ENCODE measurements at places on chromosomes 2 and 18.

- DNase-seq, result no peak
Measured at GRCh38 chr2:182890305-182890704, 23.9 kb upstream of the FRZB start.

DNA sequence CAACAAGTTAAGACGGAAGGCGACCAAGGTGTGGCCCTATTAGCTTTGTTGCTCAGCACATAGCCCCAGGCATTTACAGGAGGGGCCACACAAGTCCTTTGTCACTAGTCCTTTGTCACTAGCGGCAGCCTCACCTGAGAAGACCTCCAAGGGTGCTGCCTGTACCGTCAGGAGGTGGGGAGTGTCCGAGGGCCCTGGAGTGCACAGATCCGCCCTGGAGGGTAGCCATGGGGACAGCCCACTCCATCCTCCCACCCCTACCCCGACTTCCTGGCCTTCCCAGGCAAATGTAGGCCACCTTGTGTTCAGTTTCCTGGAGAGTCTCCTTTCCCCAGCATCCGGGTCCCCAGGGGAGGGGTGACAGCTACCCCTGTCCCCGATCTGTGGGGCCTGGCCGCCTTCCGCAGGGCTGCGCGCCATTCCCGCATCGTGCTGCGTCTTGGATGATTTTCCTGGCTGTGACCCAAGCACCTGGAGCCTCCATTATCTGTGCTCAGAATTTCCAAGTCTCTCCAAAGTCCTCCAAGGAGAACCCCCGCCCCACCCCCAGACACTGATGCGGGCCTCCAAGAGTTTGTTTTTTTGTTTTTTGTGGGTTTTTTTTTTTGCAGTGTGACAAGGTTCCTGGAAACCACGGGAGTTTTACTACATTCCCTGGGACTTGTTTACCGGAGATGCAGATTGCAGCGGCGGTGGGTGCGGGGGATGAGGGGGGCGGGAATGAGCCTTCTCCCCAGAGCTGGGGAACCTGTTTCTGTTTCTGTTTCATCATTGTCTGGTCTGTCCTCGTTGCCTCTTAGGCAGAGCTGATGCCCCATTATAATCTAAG, 28.6 kb downstream of the TEX44 start:
- DNase-seq, result peak; percentile 30

DNA sequence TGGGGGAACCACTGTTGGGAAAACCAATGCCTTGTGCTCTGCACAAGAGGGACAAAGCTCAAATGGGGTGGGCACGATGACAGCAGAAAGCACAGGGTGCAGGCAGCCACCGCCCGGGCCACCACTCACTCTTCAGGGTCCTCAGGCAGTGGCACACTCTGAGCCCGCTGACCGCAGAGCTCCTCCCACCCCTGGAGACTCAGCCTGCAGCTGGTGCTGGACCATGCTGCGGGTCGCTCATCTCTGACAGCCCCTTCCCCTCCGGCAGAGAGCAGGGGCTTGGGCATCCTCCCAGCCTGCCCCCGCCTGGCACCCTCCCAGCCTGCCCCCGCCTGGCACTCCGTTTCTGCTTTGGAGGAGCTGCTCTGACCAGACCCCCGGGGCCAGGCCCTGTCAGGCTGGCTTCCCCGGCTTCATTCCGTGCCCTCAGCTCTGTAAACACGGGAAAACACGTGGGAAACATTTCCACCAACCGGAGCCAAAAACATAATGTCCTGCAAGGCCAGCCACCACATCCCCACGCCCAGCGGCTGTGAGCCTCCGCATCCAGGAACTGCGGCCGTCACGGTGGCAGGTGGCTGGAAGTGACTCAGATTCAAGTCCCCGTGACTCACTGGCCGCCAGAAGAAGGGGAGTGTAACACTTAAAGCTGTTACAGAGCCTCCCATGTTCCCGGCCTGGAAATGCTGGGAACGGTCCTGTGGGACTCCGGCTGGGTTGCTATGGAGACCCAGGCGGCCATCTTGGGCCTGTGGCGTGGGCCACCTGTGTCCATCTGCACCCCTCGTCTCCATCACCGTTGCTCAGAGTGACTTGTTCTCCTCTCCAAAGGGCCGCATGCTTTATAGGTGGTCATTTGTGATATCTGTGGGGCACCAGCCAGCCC, 6.8 kb upstream of the SNED1 start:
- peak; percentile 77 for DNase-seq

DNA sequence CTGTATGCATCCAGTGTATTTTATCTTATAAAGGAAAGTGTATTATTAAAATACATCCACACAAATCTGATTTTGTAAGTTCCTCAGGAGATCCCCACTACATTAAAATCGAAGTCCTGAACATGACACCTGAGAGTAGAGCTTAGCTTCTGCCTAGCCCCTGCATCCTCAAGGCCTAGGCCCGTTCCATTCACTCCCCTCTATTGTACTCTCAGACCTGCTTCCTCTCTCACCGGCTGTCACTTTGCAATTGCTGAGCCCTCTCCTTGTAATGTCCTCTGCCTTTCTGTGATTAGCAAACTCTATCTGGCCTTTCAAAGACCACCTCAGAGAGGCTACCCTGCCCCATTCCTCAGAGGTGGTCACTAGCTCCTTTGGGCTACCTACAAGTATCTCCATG, 160.8 kb downstream of the FTCDNL1 start:
- no peak for DNase-seq

DNA sequence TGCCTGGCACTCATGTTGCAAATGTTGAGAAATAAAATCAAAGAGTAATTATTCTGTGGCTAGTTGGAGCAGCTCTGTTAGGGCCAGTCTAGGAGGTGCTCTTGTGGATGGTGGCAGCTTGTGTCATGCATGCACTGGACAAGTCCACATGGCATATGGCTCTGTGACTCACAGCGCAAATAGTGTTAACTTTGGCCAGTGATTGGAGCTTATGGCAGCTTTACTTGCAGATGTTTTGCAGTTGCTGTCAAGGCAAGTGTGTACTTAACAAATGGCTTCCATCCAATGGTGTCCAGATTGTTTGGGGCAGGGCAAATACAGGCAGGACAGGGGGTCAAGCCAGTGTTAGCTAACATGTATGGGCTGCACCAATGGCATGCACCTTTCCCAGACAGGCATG, 26.1 kb upstream of the TMX3 start:
- no peak for DNase-seq

DNA sequence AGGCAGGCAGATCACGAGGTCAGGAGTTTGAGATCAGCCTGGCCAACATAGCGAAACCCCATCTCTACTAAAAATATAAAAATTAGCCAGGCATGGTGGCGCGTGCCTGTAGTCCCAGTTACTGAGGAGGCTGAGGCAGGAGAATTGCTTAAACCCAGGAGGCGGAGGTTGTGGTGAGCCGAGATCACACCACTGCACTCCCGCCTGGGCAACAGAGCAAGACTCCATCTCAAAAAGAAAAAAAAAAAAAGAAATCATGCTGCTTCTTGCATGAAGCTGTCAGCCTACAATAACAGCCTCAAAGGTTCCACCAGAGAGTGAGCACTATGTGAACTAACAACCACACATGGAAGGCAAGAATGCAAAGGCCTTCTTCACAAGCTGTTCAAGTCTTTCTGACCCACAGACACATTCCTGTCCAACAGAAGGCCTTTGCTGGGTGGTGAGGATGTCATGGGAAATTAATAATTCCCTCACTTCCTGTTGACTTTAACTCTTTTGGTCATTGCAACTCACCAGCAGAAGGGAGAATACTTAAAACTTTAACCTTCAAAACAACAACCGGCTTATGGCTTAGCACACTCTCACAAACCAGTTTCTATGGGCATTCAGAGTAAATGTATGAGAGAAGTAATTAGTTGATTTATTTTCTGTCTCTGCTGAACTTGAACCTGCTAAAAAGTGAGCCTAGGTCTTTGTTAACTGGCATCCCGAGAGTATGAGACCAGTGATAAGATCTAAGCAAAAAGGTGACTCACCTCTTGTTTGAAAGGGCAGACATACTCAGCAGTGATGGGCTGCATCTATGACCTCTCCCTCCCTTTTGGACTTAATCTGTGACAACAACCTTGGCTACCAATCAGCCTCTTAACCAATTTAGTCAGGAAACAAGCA, 11.8 kb downstream of the PLEKHM3 start:
- DNase-seq, result no peak

DNA sequence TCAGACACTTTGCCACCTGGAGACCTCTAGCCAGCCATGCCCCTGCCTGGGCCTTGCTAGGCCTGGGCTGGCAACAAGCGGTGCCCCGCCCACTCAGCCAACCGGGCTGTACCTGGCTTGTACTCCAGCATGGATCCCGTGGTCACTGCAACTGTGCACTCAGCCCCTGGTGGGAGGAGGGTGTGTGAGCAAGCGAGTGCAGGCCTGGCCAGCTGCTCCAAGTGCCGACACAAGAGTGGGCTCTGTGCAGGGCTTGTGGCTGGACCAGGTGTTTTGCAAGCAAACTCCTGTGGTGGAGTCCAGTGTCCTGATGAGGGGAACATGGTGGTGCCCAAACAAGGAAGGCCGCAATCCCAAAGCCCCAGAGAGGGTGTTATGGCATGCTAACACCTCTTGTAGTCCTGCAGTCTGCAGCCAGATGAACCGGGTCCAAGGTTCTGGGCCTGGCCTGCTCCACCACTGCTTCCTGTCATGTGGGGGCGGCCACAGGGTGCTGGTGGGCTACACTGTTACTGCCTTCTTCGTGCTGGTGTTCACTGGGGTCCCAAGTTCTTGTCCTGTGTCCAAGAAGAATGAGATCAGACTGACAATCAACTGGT, 60.1 kb upstream of the CD28 start:
- DNase-seq, result no peak

- no peak for DNase-seq
Measured at GRCh38 chr2:166256896-166257295, 118.8 kb downstream of the SCN9A start.

All from transverse colon (tissue), 4 donors.